Stimulated activated CD8-positive, alpha-beta memory T cell treated with anti-CD3 and anti-CD28 coated beads, Interleukin-12 subunit alpha, Interleukin-12 subunit beta, amount 100 ng/mL, for 1 hour (primary cell): ENCODE measurements at places on chromosomes 7 and 10.
A peak's percentile ranks its signal among the peaks of the same experiment; 100 is the strongest.

- DNase-seq: no peak
These were observed 30.1 kb downstream of the APBB1IP start for GRCh38 chr10:26468291-26468690.

GRCh38 chr7:43952028-43952427 is 25.8 kb downstream of the UBE2D4 start:
- no peak for DNase-seq

GRCh38 chr7:20532890-20533289 is 82.6 kb upstream of the ABCB5 start:
- no peak for DNase-seq

DNA sequence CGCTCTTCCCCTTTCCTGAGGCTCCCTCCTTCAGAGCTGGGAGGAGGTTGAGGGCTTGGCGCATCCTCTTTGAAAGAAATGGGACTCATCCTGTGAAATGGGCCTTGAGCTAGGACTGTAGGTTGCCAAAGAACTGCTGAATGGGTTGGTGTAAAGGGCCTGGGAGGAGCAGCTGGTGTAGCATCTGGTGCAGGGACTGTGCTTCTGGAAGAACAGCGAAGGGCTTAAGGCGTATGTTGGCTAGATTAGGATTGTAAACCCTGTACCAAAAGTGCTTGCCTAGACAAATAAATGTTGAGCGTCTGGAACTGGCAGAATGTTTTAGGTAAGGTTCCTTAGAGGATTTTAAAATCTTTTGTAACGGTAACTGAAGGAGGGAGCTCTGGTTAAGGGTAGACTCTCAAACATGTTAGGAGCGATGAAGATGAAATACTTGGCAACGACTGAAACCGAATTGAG is 563 bp downstream of the STAM start:
- no peak for DNase-seq

GRCh38 chr7:136900005-136900404 is 31.6 kb downstream of the CHRM2 start:
- no peak for DNase-seq

DNA sequence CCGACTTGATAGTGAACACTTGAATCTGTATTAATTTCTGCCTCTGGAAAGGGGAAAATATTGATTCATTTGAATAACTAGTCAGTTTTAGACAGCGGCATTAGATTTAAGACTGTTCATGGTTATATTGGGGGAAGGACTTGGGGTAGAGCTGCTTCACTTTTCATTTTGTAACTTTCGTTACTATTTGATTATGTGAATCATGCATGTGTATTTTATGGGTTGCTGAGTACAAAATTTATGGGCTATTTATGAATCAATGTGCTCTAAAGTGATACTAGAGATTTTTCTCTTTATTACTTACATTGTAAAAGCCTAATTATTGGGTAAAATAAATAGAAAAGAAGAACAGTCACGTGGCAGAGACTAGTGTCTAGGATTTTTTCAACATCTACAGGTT is 4.9 kb downstream of the GLUD1 start:
- DNase-seq: no peak

DNA sequence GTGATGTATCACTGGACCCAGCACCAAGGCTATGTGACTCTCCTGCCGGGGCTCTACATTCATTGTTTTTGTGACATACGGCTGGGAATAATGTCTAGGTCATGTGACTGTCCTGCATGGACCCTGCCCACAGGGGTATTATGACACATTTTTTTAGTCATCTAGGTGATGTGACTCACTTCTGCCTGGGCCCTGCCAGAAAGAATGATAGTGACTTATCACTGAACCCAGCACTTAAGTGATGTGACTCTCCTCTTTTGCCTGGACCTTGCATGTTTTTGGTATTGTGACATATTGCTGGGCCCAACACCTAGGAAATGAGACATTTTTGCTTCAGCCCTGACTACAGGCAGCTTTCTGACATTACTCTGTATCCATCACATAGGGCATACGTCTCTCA is 51.1 kb upstream of the ZNF107 start:
- no peak for DNase-seq

- no peak for DNase-seq
These were observed 161.2 kb downstream of the TAX1BP1 start for GRCh38 chr7:27901028-27901760.

GRCh38 chr7:10122551-10123100 is 851.0 kb upstream of the PHF14 start:
- no peak for DNase-seq

DNA sequence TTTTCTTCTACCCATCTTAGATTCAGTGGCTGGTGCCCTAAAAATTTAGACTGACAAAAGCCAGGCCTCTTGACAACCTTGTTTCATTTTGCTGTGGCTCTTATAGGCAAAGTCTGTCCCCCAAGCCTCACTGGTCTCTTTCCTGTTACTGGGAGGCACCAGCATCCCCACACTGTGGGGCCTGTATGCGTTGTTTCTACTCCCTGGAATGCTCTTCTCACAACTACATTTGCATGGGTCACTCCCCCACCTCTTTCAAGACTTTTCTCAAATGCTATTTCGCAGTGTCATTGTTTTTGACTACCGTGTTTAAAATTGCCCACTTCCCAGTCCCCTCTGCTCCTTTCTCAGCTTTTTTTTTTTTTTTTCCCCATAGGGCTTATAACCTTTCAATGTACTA is 108.7 kb upstream of the DGKB start:
- DNase-seq: no peak

GRCh38 chr7:16404636-16405035 is 16.7 kb downstream of the CRPPA start:
- no peak for DNase-seq

- no peak for DNase-seq
These were observed 48.7 kb upstream of the DYNC1I1 start for GRCh38 chr7:95723583-95724180.

DNA sequence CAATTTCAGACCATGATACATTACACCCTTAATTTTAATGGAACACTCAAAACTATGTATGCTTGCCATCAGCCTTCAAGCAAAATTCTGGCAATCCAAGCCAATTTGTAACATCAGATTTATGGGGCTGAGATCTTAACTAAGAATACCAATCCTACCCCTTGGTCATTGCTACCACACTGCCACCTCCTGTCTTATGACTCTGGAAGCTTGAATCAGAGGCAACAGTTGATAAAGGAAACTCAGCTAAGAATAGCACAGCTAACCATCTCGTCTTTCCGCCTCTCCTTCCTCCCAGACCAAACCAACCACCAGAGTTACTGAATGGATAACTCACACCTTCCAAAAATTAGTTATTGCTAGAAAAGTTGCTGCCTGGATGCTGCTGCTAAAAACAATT is 7.4 kb downstream of the IGF2BP3 start:
- DNase-seq: no peak

DNA sequence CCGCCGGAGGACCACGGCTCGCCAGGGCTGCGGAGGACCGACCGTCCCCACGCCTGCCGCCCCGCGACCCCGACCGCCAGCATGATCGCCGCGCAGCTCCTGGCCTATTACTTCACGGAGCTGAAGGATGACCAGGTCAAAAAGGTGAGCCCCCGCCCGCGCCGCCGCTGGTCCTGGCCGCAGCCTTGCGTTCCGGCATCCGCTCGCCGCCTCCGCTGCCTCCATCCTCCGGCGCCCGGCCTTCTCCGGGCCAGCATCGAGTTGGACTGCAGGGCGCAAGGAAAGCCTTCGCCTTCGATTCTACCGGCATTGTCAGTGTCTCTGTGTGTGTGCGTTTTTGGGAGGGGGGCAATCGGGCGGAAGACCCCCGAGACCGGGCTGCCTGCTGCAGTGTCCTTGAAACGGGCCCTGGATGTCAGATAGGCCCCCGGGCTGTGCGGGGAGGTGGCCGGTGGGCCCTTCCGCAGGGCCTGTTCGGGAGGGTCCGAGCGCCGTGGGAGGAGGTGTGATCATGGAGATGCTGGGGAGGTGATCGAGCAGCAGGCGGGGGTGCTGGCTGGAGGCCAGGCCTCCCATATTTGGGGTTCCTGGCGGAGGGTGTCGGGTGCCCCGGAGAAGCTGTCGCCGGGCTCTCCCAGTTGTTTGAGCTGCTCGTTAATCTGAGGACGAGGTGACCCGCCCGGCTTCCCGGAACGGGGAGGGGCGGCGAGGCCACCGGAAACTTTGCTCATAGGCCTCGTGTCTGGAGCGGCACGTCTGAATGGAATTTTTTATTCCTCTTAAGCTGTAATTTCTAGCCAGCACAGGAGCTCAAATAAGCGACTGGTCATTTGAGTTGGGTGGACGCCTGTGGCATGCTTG is 40.8 kb downstream of the HK1 start:
- peak; percentile 54 for DNase-seq

DNA sequence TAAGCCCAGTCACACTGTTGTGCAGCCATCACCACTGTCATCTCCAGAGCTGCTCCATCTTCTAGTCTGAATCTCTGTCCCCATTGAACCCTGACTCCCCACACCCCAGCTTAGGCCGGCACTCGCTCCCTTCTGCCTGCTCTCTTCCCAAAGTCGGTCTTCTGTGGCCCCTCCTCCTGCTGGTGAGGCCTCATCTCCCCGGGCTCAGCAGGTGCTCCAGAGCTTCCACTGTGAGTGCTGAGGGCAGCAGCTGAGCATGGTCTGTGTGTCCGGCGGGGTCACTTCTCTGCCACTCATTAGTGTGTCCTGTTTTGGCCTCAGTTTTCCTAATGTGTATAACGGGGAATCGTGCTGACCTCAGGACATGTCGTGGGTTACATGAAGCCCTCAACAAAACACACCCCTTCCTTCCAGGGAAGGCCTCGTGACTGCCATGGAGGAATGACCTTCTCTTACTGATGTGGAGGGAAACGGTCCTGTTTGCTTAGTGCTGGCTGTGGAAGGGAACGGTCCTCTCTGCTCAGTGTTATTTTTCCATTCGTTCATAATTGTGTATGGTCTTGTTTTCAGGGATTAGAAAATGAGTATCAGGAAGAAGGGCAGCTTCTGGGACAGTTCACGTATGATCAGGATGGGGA is 4.3 kb upstream of the GET4 start:
- no peak for DNase-seq

- no peak for DNase-seq
These were observed 57.2 kb downstream of the AKR1E2 start for GRCh38 chr10:4883079-4883739.

DNA sequence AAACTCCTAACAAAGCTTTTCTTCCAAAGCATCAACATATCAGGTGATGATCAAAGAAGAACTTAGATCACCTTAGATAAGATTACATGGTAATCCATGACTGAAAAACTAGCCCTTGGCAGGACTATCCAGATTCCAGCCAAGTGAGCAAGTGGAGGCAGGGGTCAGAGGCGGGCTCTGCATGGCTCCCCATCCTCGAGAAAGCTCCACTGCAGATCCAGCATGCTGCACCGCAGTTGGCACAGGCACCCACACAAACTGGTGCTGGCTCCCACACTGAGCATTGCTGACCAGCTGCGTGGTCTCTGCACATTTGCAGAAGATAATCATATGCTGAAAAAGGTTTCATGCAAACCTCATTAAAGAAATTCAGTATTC is 10.1 kb downstream of the PSAP start:
- no peak for DNase-seq

- no peak for DNase-seq
These were observed at the start of gene VWA2 for GRCh38 chr10:114239117-114239993. TSS of gene VWA2 (plus strand) at chr10:114239254. CDS start at chr10:114248714, 9,460 bp downstream.

GRCh38 chr10:11225935-11226334 is 208.3 kb downstream of the CELF2 start:
- DNase-seq: no peak

DNA sequence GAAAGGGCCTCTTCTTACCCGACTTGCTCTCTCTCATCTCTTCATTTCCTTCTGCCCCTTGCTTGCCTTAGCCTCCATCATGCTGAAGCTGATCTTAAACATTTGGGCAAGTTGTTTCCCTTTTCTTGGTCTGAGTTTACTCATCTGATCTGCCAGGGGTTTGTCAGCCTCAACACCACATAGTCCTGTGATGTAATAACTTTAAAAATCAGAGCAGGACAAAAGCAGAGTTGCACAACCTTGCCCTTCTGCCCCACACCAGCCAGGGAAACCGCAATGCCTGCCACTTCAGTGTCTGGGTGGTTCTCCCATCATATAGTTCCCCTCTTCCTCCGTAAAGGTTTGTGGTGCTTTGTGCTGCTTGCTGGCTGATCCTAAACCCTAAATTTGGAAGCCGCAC is 9.9 kb upstream of the LIPM start:
- no peak for DNase-seq

DNA sequence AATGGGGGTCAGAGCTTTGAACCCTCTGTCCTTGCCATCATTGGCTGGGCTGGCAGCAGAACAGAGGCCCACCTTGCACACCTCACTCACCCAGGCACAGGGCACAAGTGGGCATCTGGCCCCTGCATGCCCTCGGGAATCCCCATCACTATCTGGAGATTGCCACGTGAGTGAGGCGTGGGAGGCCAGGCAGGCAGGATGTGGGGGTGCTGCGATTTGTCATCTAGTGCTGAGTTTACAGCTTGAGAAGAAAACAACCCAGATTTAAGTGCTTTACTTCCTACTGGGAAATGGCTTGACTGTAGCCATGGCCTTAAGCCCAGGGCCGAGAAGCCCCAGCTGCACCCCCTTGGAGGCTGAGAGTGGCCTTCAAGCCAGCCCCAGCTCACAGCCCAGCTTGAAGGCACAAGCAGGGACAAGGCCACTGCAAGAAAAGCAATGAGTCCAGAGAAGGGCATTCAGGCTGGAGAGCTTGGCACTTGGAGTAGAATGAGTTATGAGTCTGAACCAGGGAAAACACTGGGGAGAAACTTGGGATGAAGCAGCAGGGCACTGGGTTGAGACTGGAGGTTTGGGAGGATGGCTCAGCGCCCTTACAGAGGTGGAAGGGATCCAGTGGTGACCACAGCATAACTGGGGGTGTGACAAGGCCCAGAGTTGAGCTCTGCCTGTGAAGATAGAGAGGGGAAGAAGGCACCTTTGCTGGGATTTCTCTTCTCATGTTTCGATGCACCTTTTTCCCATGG is 123.0 kb downstream of the CXCL12 start:
- DNase-seq: no peak

DNA sequence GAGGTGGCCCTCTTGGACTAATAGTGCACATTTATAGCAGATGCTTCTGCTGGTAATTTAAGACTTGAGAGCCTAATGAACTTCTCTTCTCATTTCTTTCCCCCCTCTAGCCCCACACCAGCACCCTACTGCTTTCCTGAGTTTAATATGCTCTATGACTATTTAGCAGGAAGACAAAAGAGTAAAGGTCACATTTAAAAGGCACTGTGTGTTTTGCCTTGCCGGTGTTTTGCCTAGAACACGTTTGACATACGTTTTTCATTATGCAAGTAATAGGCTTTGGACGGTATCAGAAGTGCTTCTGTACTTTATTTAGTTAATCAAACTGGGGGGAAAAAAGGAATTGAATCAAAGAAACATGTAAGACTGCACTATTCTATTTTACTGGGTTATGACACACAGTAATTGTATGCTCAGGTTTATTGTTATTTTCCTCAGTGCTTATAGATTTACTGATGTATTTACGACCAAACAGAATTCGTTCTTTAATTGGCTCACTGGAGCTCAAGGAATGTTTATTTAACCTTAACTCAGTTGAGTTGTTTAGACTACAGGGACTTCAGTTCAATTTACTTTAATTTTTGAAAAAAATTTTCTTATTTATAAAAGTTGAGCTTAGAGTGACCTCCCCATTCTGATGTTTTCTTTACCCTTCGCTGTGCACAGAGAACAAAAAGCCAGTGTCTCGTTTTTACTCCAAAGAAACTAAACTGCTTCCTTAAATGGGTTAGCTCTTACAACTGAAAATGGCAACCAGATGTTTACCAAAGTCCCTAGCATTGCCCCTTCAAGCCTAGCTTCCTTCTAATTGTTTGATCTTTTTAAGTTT is 35.4 kb downstream of the CPED1 start:
- no peak for DNase-seq

GRCh38 chr7:150567169-150567568 is at the start of gene GIMAP4:
TSS of gene GIMAP4 (plus strand) at chr7:150567390. CDS start at chr7:150569902, 2,512 bp downstream.
- no peak for DNase-seq
